ENCODE measurements at places on chromosomes 6 and 20.

- DNase-seq = no peak
Measured at GRCh38 chr6:165716886-165717285, 53.8 kb upstream of the PDE10A start.

DNA sequence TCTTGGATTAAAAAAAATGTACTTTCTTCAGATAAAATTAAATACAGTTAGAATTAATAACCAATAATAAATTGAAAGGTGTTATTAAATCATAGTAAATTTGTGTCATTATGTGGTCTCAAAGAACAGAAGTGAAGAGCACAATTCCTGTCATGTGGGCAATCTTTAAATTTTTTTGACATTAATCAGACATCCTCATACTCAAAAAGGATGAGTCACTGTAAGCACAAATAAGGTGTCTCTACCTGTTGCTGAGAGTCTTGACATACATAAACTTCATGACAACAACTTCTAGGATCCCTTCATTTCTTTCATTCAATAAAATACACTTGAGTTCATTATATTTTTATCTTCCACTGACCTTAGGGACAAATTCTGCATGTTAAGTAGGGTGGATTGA is 76.1 kb downstream of the SLC22A3 start:
- no peak for DNase-seq

GRCh38 chr6:118669561-118669960 is 18.2 kb upstream of the CEP85L start:
- no peak for DNase-seq

DNA sequence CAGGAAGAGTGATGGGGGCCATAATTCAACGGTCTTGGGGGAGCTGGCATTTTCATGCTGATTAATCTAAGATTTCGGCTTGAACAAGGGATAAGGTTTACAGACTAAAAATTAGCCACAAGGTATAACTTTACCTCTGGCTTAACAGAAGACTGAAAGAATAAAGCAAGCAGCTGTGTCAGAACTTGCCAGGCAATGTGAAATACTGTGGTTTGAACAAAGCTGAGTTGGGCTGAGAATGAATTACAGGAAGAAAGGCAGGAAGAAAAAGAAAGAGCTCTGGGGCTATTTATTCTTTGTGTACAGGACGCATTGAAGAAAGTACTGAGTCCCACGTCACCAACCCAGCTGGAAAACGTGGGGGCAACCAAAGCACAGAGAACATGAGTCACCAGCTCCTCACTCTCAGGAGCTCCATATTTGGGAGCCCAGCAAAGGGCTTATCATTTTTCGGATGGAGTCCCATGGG is 121.5 kb upstream of the NEDD9 start:
- DNase-seq = no peak

GRCh38 chr6:38671885-38672467 is 31.0 kb downstream of the GLO1 start:
- peak; percentile 80 for DNase-seq

DNA sequence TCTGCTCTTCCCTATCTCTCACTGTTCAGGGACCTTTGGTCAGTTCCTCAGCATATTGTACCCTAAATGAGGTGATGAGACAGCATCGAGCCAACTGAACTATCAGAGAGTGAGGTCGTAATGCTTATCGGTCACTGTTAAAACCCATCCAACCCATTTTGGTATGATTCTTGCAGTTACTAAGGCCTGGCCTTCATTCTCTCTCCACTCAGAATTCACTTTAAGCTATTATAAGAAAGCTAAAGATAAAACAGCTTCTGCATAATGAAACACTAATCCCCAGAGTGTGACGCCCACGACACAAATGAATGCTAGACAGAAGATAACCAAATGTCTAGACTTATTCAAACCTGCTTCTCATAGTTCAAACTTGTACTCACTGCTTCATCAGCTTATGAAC is 175.8 kb downstream of the GMPR start:
- no peak for DNase-seq

- DNase-seq = no peak
Measured at GRCh38 chr6:3458706-3459421, 2.0 kb upstream of the SLC22A23 start.

DNA sequence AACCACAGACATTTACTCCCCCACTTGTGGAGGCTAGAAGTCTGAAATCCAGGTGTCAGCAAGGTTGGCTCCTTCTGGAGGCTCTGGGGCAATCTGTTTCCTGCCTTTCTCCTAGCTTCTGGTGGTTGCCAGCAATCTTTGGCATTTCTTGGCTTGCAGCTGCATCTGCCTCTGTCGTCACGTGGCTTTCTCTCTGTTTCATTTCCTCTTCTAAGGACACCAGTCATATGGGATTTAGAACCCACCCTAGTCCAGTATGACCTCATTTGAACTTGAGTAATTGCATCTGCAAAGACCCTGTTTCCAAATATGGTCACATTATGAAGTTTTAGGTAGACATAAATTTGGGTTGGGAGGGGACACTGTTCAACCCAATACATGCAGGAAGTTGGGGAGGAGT is 56.2 kb upstream of the EPB41L1 start:
- peak; percentile 19 for DNase-seq

- no peak for DNase-seq
Measured at GRCh38 chr6:170347975-170348374, 41.4 kb downstream of the FAM120B start.
